ENCODE measurements at places on chromosomes 7 and 10.

GRCh38 chr10:61029411-61029810 is 85.4 kb upstream of the RHOBTB1 start:
- no peak for DNase-seq

GRCh38 chr7:46352004-46352954 is 431.2 kb upstream of the IGFBP3 start:
- no peak for DNase-seq

DNA sequence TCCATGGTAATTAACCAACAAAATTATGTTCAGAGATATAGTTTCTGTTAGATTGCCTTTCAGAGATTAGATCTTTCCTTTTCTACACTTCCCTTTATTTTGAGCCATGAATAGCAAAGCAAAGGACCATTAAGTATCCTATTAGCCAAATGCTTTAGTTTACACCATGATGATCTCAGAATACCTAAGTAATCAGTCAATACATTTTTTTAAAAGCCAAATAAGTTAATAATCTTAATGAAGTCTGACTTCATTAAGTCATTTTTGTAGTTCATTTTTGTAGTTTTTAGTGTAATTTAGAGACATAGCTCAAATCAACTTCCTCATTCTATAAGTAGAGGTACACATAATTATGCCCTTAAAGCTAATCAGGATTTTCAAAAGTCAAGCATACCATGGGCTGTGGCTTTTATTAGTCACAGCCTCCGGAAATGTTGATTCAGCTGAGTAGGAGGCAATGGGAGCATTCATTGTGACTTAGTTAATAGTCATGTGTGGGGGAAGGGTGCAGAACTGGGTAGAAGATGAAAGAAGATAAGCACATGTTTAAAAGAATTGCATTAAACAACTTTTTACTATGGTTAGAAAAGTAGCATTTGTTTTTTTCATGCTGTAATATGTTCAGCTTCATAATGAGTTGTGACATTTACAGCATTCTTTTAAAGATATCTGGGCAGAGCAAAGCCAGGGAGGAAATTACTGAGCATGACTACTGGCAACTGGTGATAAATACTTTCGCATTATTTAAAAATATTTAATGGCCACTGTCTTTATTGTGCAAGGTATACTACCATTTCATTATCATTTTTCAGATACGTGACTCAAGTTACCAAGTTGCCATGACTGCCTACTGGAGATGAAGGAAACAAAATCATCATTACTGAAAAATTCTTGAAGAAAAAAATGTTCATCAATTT is 57.3 kb upstream of the CCDC71L start:
- peak; percentile 48 for DNase-seq

DNA sequence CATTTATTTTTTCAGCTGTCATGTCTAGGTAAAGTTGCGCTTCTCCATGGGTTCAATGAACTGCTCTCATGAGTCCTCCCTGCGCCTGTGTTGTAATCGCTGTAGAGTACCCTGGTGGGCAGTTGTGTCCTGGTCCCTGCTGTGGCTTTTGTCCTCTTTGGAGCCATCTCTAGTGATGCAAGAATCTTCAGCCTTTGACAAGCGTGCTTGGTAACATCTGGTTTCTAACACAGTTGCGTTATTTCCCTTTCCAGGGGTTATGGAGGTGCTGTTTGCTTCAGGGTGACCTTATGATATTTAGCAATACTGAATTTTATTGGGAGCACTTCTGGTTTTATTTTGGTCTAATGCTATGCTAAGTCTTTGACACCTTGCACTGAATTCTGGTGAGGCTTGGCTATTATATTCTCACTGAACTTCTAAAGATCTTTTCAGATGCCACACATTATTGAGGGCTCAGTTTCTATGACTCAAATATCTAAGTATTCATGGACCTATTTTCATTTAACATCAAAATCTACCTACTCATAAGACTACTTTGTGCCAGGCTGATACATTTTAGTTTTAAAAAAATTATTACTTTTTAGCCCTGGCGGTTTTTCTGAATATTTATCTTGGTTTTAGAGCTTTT is 88.6 kb downstream of the FANK1 start:
- DNase-seq: no peak

GRCh38 chr7:66921396-66921917 is 432 bp downstream of the TMEM248 start:
- no peak for DNase-seq
